SIG-M5 (cell line): ENCODE measurements at places on chromosomes 16 and 17.

DNA sequence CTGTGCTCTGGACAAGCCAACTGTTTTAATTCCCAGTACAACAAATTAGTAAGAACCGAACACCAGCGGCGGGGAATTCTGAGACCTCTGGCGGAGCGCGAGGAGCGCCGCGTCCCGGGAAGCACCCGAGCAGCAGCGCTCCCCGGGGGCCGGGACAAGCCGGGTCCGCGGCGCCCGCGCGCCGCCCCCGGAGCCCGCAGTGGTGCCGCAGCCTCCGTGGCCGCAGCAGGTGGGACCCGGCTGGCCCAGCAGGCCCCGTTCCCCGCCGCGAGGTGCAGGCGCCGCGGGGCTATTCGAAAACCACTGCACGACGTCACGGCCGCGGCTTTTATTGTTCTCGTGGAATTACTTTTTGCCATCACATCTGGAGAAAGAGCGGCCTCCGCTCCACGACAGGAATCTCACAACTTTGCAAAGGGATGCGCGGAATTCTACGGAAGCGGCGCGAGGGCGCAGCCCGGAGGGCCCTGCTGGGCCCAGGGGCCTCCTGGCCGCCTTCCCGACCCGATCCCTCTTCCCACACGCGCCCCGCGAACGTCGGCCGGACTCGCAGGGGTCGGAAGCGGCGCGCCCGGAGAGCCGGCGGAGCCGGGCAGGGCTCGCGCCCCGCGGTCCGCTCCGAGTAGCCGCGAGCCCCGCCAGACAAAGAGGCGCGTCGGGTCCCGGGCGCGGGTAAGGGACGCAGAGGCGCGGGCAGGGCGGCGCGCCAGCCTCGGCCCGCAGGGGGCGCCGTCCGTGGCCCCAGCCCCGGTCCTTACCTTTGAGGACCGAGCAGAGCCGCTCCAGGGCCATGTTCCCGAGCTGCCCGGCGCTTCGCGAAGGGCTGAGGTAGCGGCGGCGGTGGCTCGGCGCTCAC is 696 bp downstream of the NETO2 start:
- peak; percentile 2 for DNase-seq

- peak; percentile 88 for DNase-seq
Observed at GRCh38 chr16:23064639-23065038, 84.6 kb downstream of the USP31 start.

DNA sequence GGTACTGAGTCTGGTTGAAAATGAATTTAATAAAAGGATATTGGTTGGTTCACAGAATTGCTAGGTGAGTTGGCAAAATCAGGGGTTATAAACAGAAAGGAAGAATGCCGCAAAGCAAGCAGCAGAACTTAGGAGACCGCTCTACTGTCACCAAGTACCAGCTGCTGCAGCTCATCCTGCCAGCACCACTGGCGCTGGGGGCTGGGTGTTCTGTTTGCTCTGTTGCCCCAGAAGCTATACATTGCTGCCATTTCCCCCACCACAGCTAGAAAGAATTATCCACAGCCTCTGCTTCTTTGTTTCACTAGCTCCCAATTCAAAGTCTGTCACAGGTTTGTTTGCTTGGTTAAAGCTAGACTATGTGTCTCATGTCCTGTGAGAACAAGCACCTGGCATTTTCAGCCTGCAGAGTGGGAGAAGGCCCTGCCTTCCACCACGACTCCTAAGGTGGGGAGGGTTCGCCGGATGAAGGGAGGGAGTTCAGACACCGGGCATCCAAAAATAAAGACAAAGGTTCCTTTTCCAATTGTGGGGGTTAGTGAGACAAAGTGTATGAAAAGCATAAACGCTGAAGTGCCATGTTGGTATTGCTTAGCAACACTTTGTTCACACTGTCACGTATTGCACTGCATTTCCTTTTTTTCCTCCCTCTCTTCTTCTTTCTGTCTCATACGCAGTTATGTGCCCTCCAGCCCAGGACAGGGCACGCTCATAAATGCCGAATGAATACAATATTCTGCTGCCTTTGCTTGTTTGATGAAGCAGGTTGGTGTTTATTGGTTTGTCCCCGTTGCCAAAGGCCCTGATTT is 9.6 kb upstream of the CPD start:
- DNase-seq = no peak

GRCh38 chr17:12773153-12773552 is 16.1 kb upstream of the ARHGAP44 start:
- no peak for DNase-seq

- no peak for DNase-seq
Observed at GRCh38 chr16:5971924-5972323, 874.3 kb upstream of the EEF2KMT start.

- no peak for DNase-seq
Observed at GRCh38 chr17:21166595-21167210, 39.9 kb downstream of the DHRS7B start.

DNA sequence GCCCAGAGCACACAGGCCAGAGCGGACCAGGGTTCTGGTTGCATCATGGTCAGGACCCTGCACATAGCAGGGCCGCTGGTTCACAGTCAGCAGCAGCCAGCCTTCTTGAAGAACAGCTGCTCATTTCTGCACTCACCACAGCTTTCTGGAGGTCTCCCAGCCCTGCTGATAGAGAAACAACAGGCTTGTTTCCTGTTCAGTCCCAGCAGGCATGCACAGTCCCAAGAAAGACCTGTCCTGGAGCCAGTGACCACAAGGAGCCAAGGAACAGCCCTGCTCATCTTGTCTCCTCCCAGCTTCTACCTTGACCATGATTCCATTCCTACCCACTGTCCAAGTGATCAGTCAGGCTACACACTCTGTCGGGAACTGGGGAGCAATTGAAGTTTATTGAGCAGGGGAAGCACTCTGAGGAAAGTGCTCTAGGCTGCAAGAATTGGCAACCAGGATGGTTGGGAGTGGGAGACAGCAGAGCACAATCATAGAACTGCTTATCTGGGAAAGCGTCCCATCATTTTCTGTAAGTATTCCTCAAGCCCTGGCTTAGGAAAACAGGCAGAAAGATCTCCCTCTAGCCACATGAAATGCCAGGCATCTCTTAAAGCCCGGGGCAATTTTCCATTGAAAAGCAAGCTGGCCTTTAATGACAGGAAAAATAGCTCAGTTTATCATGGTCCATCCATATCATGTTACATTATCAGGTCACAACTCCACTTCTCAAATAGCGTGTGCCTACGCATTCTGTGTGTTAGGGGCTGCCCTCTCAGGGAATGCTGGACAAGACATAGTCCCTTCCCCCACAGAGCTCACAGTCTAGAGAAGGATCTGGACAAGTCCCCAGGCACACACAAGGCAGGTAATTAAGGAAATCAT is 155.4 kb upstream of the FOXF1 start:
- no peak for DNase-seq

DNA sequence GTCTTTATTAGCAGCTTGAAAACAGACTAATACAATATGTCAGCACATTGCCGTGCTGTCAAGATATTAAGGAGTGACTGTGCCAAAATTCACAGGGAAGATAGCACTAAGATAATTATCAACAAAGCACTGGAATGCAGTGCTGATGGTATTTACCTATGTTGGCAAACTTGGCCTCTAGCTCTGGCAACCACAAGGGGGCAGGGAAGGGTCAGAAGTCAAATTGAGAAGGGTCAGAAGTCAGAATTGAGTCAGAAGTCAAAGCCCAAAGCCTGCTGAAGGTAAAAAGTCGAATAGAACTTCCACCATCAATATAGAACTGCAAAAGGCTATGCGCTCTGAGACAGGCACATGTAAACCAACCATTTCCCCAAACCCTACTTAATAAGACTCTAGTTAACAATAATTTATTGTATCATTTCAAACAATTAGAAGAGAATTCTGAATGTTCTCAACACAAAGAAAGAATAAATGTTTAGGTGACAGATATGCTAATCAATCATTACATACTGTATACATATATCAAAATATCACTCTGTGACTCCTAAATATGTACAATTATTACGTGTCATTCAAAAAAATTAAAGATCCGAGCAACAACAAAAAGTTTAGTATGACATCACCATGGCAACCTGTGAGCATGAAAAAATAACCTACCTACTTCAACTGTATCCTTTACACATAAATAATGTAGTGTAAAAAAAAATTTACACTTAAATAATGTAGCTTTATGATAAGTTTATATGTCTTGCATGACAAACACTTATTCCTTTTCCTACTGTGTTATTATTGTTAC is 916.1 kb downstream of the KCNJ2 start:
- DNase-seq = no peak

- no peak for DNase-seq
Observed at GRCh38 chr17:17809531-17810083, 27.2 kb downstream of the SREBF1 start.

DNA sequence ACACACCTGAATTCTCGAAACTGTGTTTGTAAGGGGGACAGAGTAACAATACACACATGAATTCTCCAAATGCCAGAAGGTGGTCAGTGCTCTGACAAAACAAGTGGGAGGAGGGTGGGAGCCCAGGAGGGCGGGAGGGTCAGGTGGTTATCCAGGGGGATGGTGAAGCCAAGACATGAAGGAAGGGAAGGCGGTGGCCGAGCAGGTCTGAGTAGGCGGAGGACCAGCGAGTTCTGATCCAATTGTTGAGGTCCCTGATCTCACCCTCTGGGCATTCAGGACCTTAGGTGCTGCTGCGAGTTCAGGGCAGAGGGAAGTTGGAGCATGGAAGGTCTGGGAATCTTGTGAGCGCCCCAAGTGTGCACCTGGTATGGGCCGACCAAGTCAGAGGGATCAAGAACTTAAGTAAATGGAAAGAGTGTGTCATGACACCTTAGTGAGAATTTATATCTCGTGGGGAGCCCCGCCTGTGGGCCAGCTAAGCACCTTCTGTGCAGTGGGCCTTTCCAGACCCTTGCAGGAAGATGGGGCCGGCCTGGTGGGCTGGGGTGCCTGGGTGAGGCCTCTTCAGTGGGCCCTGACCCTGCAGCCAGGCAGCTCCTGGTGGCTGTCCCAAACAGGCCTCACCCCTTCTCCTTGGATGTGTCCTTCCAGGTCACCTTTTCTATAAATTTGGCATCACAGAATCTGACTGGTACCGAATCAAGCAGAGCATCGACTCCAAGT is 86.1 kb downstream of the NPIPB11 start:
- DNase-seq = no peak

- no peak for DNase-seq
Observed at GRCh38 chr17:32875923-32876416, 954 bp downstream of the MYO1D start.

DNA sequence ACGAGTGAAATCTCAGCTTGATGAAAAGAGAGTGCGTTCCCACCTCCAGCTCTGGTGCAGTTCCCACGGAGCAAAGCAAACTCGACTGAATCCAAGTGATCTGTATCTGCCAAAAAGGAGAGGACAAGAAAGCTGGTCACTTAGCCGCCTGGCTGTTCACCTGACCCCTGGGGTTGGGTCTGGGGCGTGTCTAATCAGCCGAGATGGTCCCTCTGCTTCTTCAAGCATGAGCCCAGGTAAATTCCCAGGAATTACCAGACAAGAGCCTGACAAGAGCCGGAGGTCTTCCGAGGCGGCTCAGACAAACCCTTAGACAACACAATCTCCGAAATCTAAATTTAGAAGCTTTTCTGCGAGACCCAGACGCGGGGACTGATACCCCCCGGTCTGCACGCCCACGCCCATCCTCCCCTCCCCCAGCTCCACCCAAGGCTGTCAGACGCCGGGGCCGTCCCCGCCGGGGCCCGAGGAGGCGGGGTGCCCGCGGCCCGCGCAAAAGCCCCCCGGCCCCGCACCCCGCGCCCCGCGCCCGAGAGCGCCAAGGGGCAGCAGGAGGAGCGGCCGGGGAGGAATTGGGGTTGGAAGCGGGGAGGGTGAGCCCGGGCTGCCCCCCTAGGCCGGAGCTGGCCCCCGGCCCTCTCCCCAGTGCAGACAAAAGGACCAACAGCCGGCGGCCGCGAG is 674 bp downstream of the ZNF821 start:
- no peak for DNase-seq

GRCh38 chr16:67514382-67514828 is 14.2 kb upstream of the RIPOR1 start:
- peak; percentile 52 for DNase-seq

- no peak for DNase-seq
Observed at GRCh38 chr17:78559749-78560368, 17.3 kb downstream of the DNAH17 start.
